ENCODE measurements at places on chromosomes 2 and 18. TPM values are rescaled to one million over a fixed set of nuclear protein-coding genes. Genes with fewer than 3 reads are reported as not detected.

Gene GRB14
- not detected for polyA plus RNA-seq

Gene PROKR1
- polyA plus RNA-seq, result 0.01 TPM

Gene CFC1
- polyA plus RNA-seq, result not detected

Gene ORC4
- polyA plus RNA-seq, result 57.9 TPM

Gene OSR1
- not detected for polyA plus RNA-seq

Gene SERPINB4
- polyA plus RNA-seq, result not detected

Gene CDK5R2
- polyA plus RNA-seq, result not detected

Gene MARCHF7
- polyA plus RNA-seq, result 52.7 TPM

Gene FLACC1
- 1.5 TPM for polyA plus RNA-seq

Gene UGT1A4
- polyA plus RNA-seq, result not detected

Gene INO80B
- polyA plus RNA-seq, result 30.4 TPM

Gene CD8B2
- polyA plus RNA-seq, result not detected

Gene TDRD15
- 0.04 TPM for polyA plus RNA-seq

Gene ANKAR
- polyA plus RNA-seq, result 11.2 TPM

Gene FOXD4L1
- polyA plus RNA-seq, result 0.12 TPM

Gene CFAP65
- polyA plus RNA-seq, result not detected

Gene CCBE1
- polyA plus RNA-seq, result not detected
